ENCODE measurements at places on chromosomes 12 and 14. TPM values are rescaled to one million over a fixed set of nuclear protein-coding genes. Genes with fewer than 3 reads are reported as not detected.
A peak's percentile ranks its signal among the peaks of the same experiment; 100 is the strongest.

DNA sequence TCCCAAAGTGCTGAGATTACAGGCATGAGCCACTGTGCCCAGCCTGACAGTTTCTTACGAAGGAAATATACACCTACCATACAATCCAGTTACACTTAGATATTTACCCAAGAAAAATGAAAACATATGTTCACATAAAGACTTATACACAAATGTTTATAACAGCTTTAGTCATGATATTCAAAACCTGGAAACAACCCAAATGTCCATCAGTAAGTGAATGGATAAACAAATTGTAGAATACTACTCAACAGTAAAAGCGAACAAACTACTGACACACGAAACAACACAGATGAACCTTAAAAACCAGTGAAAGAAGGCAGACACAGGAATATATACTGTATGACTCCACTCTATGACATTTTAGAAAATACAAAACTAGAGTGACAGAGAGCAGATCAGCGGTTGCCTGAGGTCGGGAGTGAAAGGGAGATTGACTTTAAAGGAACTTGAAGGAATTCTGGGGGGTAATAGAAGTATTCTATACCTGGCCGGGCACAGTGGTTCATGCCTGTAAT lies 83.6 kb downstream of the SPRING1 start:
- no peak for DNase-seq

SIX6 gene
- not detected for total RNA-seq

PAH gene
- 0.16 TPM for total RNA-seq

GRCh38 chr12:120460157-120460556 lies 9.4 kb downstream of the SRSF9 start:
- DNase-seq: no peak

DNA sequence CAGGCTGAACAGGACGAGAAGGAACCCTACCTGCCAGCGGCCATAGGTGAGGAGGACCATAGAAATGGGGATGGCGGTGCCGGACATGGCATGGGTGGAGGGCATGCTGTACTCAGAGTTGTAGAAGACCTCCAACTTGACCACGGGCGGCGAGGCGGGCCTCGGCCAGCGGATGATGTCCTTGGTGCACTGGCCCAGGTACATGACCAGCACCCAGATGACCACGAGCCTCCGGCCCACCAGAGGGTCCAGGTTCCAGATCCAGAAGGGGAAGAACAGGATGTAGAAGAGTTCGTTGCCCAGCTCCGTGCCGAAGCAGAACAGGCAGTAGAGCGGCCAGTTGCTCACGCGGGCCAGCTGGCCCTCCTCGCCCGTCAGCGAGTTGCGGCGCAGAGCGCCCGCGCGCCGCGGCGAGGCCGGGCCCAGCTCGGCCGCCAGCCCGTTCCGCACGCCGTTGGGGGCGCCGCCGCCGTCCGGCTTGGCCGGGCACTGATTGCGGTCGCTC lies 582 bp downstream of the SGPP1 start:
- DNase-seq: peak; percentile 44

DNA sequence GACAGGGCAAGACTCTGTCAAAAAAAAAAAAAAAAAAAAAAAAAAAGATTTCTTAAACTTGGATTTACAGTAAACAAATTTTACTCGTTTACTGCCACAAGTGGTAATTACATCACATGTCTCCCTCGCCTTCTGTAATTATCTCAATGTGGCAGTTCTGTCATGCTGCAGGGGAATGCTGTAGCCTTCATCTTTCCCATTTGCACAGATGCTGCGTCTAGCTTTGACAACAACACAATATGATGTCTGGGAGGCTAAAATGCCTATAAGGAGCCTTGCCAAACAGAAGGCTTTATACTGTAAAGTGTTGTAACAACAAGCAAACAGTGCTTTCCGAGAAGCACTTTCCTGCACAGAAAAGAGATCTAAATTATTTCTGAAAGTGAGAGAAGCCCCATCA lies 48.7 kb downstream of the ESR2 start:
- DNase-seq: no peak

GRCh38 chr12:60100852-60101251 lies 505.0 kb downstream of the SLC16A7 start:
- no peak for DNase-seq

DNA sequence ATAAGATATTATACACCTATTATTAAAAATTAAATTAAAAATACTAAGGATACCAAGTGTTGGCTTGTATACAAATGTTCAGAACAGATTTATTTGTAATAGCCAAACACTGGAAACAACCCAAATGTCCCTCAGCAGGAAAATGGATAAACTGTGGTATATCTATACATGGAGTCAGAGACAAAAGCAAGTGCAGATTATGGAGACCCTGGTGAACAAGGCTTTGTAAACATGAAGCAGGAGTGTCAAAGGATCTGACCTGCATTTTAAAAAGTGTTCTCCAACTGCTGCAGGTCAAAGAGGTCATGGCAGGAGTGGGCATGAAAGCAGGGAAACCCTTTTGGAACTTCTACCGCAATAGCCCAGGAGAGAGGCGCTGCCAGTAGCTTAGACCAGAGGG lies 181.6 kb downstream of the STXBP6 start:
- DNase-seq: no peak

DNA sequence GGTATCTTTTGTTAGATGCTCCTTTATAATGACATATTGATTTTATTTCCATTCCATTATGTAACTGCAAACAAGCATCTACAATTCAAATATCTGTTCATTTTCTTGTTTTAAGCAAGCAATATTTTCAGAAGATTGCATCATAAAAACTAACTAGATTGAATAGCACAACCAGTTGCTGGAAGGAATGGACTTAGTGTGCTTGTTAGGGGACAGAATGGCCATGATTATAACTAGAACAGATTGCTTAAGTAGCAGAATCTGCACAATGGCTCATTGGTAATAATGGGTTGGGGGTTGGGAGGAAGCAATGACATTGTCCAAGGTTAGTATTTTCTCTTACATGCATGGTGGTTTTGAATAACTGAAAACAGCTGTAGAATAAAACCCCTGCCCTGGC lies 939.5 kb downstream of the SLC16A7 start:
- no peak for DNase-seq
